ENCODE measurements at places on chromosomes 7 and 10.
A peak's percentile ranks its signal among the peaks of the same experiment; 100 is the strongest.

DNA sequence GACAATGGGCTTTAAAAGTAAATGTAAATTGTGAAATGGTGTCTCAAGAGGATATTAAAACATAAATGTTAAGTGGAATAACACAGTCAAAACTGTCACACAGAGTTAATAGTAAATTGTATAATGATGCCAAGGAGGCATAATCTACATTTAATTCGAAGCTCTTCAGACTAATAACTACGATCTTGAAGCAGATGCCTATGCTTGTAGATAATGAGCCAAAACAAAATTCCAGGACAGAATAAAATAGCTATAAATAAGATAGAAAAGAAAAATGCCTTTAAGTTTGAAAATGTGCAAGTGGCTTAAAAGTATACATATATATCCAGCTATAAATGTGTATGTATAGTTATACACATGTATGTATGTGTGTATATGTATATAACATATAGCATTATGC is 17.5 kb downstream of the TWIST1 start:
- peaks cover 2% of the 10 kb centered on the region for H3K27me3 ChIP-seq
- H3K27ac ChIP-seq = no peak overlapping the region
- H3K4me3 ChIP-seq = no peak overlapping the region
- no peaks in the 10 kb centered on the region for H3K4me1 ChIP-seq
- H3K36me3 ChIP-seq = no peaks in the 10 kb centered on the region
- no peak for DNase-seq

DNA sequence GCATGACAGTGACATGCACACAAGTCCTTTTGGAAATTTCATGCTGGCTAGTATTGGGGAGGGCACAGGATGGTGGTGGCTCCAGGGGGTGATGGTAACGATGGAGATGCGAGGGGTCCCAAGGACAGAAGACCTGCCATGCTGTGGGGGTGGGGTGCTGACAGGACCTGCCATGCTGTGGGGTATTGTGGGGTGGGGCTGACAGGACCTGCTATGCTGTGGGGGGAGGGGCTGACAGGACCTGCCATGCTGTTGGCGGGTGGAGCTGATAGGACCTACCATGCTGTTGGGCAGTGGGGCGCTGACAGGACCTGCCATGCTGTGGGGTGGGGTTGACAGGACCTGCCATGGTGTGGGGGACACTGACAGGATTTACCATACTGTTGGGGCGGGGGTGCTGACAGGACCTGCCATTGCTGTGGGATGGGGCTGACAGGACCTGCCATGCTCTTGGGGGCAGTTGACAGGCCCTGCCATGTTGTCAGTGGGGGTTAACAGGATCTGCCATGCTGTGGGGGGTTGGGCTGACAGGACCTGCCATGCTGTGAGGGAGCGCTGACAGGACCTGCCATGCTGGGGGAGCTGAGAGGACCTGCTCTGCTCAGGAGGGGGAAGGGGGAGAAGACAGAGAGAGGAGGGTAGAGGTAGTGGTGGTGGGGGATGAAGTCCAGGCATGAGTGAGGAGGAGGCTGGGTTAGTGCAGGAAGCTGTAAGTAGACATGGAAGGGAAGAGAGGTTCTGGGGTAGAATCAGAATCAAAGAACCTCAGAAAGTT is 36.2 kb upstream of the RET start:
- H3K36me3 ChIP-seq = no peaks in the 10 kb centered on the region
- peaks cover 1% of the 10 kb centered on the region for H3K27me3 ChIP-seq
- DNase-seq = no peak
- H3K4me3 ChIP-seq = no peak overlapping the region
- no peaks in the 10 kb centered on the region for H3K4me1 ChIP-seq

- H3K36me3 ChIP-seq = no peaks in the 10 kb centered on the region
- H3K27ac ChIP-seq = peak overlapping the region; percentile 64
- peak overlapping the region; percentile 42 for H3K4me3 ChIP-seq
- no peak for DNase-seq
These were observed 29.1 kb downstream of the EPC1 start for GRCh38 chr10:32317795-32318357.

DNA sequence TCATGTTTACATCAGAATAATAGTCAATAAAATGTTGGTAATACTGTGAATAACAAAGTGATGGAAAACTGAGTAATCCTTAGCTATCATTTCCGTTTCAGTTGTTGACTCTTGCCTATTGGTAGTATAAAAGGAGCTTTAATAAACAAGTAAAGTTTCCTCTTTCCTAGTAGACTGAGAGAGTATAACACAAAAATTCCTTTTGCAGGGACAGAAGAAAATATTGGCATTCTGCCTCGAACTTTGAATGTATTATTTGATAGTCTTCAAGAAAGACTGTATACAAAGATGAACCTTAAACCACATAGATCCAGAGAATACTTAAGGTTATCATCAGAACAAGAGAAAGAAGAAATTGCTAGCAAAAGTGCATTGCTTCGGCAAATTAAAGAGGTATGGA is 9.4 kb downstream of the KIF20B start:
- H3K27me3 ChIP-seq = no peaks in the 10 kb centered on the region
- H3K27ac ChIP-seq = no peak overlapping the region
- H3K4me3 ChIP-seq = no peak overlapping the region
- no peaks in the 10 kb centered on the region for H3K4me1 ChIP-seq
